ENCODE measurements at places on chromosomes 6 and 20.

DNA sequence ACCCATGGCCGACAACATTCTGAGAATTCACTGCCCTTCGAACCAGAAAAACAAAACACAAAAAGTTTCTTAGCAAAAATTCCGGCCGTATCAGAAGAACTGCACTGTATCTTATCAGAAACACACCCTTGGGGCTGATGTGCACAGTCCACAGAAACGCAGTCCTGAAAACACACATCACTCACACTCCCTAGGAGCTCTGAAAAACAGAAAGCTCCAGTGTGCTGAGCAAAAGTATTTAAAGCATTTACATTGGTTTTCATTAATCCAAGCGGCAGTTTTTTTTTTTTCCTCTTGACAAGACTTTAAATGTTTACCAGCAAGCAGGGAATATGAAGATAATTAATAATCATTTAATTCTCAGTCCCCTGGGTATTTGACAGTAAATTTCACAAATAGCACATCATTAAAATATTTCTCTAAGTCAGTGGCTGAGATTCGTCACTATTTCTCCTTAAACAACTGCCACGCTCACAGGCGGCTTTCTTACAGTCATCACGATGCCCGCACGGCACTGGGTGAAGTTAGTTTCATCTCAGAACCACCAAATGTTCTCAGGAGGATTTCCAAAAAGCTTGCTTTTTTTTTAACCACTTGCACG is 13.3 kb downstream of the NFATC2 start:
- no peaks in the 10 kb centered on the region for H3K27me3 ChIP-seq
- H3K36me3 ChIP-seq, result no peaks in the 10 kb centered on the region
- no peaks in the 10 kb centered on the region for H3K4me1 ChIP-seq
- H3K4me3 ChIP-seq, result no peak overlapping the region
- H3K27ac ChIP-seq, result no peak overlapping the region
- DNase-seq, result no peak

DNA sequence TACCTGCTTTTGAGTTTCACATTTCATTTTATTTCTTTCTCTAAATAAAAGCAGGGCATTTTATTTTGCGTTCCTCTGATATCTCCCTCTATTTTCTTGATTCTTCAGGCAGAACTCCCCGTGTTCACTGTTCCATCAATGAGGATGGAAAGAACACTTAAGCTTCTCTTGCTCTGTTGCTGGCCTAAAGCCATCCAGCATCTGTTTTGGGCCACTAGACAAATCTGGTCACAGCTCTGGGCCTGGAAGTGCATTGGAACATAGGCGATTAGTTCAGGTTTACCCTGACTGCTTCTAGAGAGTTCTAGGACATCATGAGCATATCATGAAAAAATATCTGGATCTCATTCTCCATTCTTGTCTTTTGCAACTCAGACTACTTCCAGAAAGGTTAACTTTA is 611.2 kb downstream of the UTRN start:
- H3K27me3 ChIP-seq, result no peaks in the 10 kb centered on the region
- H3K27ac ChIP-seq, result no peak overlapping the region
- H3K4me1 ChIP-seq, result no peaks in the 10 kb centered on the region

GRCh38 chr6:126926926-126927325 is 191.5 kb upstream of the RSPO3 start:
- no peaks in the 10 kb centered on the region for H3K4me1 ChIP-seq
- DNase-seq, result no peak
- no peak overlapping the region for H3K27ac ChIP-seq
- no peaks in the 10 kb centered on the region for H3K36me3 ChIP-seq
- no peaks in the 10 kb centered on the region for H3K27me3 ChIP-seq

GRCh38 chr6:38730140-38730862 is 15.2 kb downstream of the DNAH8 start:
- no peak overlapping the region for H3K4me3 ChIP-seq
- H3K27me3 ChIP-seq, result no peaks in the 10 kb centered on the region
- H3K27ac ChIP-seq, result no peak overlapping the region
- H3K4me1 ChIP-seq, result peaks cover 8% of the 10 kb centered on the region
- no peak for DNase-seq

GRCh38 chr6:25354078-25354932 is 75.1 kb downstream of the CARMIL1 start:
- no peak overlapping the region for H3K4me3 ChIP-seq
- peaks cover 34% of the 10 kb centered on the region for H3K4me1 ChIP-seq
- H3K27me3 ChIP-seq, result no peaks in the 10 kb centered on the region
- H3K27ac ChIP-seq, result no peak overlapping the region
- DNase-seq, result no peak

- no peaks in the 10 kb centered on the region for H3K4me1 ChIP-seq
- H3K27ac ChIP-seq, result no peak overlapping the region
- H3K27me3 ChIP-seq, result no peaks in the 10 kb centered on the region
- no peak overlapping the region for H3K4me3 ChIP-seq
Measured at GRCh38 chr6:38057994-38058393, 238.5 kb downstream of the ZFAND3 start.

GRCh38 chr6:136070815-136071214 is 179.3 kb downstream of the MTFR2 start:
- no peaks in the 10 kb centered on the region for H3K27me3 ChIP-seq
- H3K36me3 ChIP-seq, result no peaks in the 10 kb centered on the region
- H3K4me1 ChIP-seq, result no peaks in the 10 kb centered on the region
- no peak overlapping the region for H3K4me3 ChIP-seq
- no peak for DNase-seq
- H3K27ac ChIP-seq, result no peak overlapping the region

GRCh38 chr6:118101220-118101619 is 194.2 kb downstream of the SLC35F1 start:
- no peaks in the 10 kb centered on the region for H3K4me1 ChIP-seq
- no peaks in the 10 kb centered on the region for H3K27me3 ChIP-seq
- no peak for DNase-seq
- H3K27ac ChIP-seq, result no peak overlapping the region
- H3K4me3 ChIP-seq, result no peak overlapping the region

- H3K36me3 ChIP-seq, result no peaks in the 10 kb centered on the region
- H3K4me3 ChIP-seq, result no peak overlapping the region
- H3K27ac ChIP-seq, result no peak overlapping the region
- H3K27me3 ChIP-seq, result no peaks in the 10 kb centered on the region
- DNase-seq, result no peak
- no peaks in the 10 kb centered on the region for H3K4me1 ChIP-seq
Measured at GRCh38 chr6:25835442-25836283, 3.8 kb upstream of the SLC17A1 start.

- peaks cover 95% of the 10 kb centered on the region for H3K27me3 ChIP-seq
- no peak for DNase-seq
- peaks cover 6% of the 10 kb centered on the region for H3K4me1 ChIP-seq
Measured at GRCh38 chr6:10383331-10384090, 31.4 kb downstream of the TFAP2A start.

- no peak overlapping the region for H3K4me3 ChIP-seq
- DNase-seq, result no peak
- no peak overlapping the region for H3K27ac ChIP-seq
Measured at GRCh38 chr6:165925474-165926156, 242.0 kb downstream of the TBXT start.

GRCh38 chr6:30720738-30721197 is 616 bp downstream of the TUBB start:
- peaks cover 65% of the 10 kb centered on the region for H3K4me1 ChIP-seq
- no peaks in the 10 kb centered on the region for H3K27me3 ChIP-seq
- DNase-seq, result peak; percentile 84
- peaks cover 2% of the 10 kb centered on the region for H3K36me3 ChIP-seq

DNA sequence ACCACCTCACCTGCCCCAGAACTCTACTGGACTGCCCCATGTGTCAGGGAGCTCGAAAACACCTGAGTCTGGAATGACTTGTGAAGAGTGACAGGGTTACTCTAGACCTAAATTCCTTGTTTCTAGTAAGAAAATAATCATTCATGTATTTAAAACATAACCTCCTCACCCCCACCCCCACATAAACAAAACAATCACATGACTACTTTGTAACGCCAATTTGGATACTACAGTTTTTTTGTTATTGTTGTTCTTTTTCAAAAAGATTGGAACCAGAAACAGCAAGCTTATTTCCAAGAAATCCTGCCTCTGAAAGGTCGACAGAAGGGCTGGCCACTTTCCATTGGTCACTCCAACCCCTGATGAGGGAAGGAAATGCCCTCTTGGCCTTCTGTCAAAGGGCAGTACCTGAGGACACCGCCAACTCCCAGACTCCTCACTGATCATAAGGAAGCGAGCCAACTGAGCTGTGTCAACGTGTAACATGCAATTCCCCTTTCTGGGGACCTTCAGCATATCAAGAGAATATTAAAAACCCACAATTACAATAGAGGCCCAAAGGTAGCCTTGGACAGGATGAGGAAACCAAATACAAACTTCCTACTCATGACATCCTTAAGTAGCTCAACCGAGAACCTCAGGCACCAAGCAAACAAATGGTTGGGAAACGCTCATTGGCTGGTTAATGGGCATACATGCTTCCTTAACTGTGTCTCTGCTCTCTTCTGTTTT is 2.6 kb downstream of the MCUR1 start:
- no peak overlapping the region for H3K4me3 ChIP-seq
- no peaks in the 10 kb centered on the region for H3K27me3 ChIP-seq
- H3K4me1 ChIP-seq, result peaks cover 26% of the 10 kb centered on the region

DNA sequence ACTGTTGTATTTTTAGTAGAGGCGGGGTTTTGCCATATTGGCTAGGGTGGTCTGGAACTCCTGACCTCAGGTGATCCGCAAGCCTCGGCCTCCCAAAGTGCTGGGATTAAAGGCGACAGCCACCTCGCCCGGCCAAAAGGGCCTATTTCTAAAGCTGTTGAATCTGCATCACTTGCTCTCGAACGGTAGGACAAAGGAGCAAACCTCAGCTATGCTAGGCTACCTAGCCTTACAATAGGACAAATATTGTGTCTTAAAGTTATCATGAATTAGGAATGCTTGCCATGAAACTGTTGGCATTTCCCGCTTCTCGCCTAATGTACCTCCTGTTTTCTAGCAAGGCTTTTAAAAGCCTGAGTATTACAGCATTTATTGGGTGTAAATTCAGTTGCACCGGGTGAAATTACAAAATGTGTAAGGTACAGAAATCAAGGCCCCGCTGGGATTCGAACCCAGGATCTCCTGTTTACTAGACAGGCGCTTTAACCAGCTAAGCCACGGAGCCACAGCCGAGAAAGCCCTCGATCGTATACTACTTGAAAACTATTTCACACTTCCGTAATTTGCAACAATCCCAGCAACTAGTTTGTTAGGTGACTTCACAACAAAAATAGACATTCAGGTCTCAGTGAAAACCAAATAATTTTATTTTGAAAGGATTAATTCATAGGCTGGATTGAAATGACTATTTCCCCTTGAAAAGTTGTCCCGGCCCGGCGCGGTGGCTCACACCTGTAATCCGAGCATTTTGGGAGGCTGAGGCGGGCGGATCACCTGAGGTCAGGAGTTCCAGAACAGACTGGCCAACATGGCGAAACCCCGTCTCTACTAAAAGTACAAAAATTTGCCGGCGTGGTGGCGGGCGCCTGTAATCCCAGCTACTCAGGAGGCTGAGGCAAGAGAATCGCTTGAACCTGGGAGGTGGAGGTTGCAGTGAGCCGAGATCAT is 211.6 kb upstream of the ZNF184 start:
- H3K4me3 ChIP-seq, result no peak overlapping the region
- peaks cover 43% of the 10 kb centered on the region for H3K27me3 ChIP-seq
- no peaks in the 10 kb centered on the region for H3K36me3 ChIP-seq
- no peaks in the 10 kb centered on the region for H3K4me1 ChIP-seq
- peak; percentile 36 for DNase-seq
- H3K27ac ChIP-seq, result no peak overlapping the region

DNA sequence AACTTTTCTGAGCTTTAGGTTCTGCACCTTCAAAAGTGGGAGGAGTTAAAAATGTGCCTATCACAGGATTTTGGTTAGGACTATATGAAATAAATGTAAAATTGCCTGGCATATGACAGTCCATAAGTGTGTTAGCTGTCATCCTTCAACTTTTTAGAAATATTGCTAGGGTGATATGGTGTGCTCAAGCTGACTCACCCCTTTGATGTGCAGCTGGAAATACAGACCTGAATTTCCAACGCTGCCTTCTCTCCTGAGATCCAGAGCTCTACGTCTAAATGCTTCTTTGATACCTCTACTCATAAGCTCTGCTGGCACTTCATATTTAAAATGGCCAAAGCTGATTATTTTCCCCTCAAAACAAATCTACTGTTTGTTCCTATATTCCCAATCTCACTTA is 2.7 kb downstream of the SLC35B3 start:
- H3K36me3 ChIP-seq, result peaks cover 4% of the 10 kb centered on the region
- no peak for DNase-seq
- peaks cover 37% of the 10 kb centered on the region for H3K4me1 ChIP-seq
- no peaks in the 10 kb centered on the region for H3K27me3 ChIP-seq
- no peak overlapping the region for H3K27ac ChIP-seq

- no peaks in the 10 kb centered on the region for H3K4me1 ChIP-seq
- no peak for DNase-seq
- H3K4me3 ChIP-seq, result no peak overlapping the region
- H3K27ac ChIP-seq, result no peak overlapping the region
- no peaks in the 10 kb centered on the region for H3K36me3 ChIP-seq
Measured at GRCh38 chr6:4274382-4275082, 139.2 kb upstream of the ECI2 start.

DNA sequence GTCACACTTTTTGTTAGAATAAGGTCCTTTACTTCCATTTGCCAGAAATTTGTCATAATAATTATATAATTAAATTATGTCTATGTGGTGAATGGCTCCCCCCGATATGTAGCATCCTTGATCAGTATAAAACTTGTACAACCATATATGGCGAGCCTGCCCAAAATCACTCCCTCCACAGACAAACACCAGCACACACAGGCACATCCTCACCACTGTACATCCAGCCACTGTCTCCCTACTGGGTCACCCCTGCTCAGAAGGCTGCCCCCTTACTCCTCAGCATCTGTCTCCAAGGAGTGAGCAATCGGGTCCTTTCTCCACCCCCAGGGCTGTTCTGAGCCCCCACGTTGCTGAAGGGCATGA is 87.0 kb upstream of the MYL9 start:
- H3K36me3 ChIP-seq, result no peaks in the 10 kb centered on the region
- no peak for DNase-seq
- H3K27me3 ChIP-seq, result no peaks in the 10 kb centered on the region
- H3K27ac ChIP-seq, result peak overlapping the region; percentile 51
- peaks cover 6% of the 10 kb centered on the region for H3K4me1 ChIP-seq
- H3K4me3 ChIP-seq, result no peak overlapping the region

DNA sequence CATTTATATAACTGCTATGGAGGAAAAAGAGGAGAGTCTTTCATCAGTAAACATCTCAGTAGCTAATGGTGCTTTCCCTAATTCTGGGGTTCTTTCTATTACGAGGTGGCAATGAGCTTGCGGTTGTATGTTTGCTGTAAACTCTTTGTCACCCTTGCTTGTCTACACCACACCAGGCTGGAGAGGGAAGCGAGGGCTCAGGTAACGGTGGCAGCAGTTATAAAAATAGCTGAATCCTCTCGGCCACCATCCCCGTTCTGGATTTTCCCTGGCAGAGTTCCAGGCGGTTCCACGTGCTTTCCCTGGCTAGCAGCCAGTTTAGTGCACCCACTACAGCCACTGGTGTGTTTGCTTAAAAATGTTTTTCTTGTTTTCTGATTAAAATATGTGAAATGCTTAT is 39.0 kb downstream of the MAS1 start:
- H3K27ac ChIP-seq, result no peak overlapping the region
- peak; percentile 12 for DNase-seq
- H3K27me3 ChIP-seq, result no peaks in the 10 kb centered on the region
- H3K36me3 ChIP-seq, result no peaks in the 10 kb centered on the region
- H3K4me3 ChIP-seq, result no peak overlapping the region

All from transverse colon (tissue), 4 donors.